ENCODE measurements at places on chromosomes 1 and 21.
A peak's percentile ranks its signal among the peaks of the same experiment; 100 is the strongest.

DNA sequence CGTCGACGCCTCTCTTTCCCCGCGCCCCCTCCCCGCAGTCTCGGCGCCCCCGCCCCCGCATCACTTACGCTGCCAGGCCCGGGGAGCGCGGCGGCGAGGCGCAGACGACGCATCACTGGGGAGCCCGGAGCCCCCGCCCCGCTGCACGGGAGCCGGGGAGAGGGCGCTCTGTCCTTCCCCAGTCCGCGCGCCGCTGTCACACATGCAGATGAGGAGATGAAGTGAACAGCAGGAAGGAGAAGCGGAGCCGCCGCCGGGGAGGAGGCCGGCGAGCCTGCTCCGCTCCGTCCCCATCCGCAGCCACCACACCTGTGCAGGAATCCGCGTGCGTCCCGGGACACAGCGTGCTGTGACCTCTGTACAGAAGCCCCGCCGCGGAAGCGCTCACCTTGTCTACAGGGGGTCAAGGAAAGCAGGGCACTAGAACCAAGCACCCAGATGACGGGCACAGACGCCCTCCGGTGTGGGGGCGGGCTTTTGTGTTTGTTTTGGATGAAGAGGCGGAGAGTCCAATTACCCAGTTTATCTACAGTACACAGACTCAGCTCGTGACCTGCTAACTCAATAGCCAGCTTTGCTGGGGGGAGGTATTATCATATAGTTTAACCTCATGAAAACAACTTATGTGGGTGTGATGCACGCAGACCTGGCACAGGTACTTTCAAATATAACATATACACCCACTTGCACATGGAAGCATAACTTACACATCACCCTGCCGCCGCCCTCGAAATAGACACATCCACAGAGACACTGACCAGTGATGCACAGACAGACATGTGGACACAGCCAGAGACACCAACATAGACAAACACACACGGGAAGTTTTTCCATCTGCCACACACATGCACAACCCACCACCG is 12.4 kb downstream of the KLHDC8A start:
- DNase-seq = peak; percentile 18

GRCh38 chr1:161070761-161071160 is 1.1 kb upstream of the ARHGAP30 start:
- DNase-seq = no peak

- DNase-seq = no peak
These were observed 63.6 kb upstream of the DENND1B start for GRCh38 chr1:197838836-197839235.

DNA sequence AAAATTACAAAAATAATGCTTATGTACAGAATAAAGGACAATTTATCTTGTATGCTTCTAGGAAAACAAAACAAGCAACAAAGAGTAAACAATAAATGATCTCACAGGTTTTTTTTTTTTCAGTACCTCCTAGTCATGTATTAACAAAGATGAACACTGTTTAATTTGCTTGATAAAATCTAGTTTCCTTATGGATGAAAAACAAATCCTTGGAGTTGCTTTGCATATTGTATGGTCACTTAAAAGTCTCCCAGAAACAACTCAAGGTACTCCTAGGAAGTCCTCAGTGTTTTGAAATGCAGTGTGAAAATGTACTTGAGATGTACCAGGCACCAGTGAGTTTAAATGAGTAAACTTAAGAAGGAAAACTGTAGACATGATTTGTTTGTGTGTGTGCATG is 686.0 kb upstream of the BRINP3 start:
- DNase-seq = no peak

GRCh38 chr1:223269006-223269405 is 95.0 kb downstream of the SUSD4 start:
- no peak for DNase-seq

DNA sequence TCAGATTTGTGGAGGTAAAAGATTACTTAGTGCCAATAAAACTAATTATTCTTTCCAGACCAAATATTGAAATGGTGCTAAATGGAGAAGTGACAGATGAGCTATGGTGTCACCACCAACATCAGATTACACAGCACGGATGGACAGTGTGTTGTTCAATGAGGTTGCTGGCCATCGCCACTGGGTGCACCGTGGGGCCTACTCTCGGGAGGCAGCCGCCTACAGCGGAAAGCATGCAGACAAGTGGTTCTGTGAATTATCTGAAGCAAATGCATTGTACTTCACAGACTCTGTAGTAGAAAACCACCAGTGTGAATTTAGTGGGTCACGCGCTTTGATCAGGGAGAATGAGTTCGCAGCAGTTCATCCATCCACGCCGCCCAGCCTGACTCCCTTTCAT is 42.3 kb downstream of the GNG4 start:
- DNase-seq = no peak

DNA sequence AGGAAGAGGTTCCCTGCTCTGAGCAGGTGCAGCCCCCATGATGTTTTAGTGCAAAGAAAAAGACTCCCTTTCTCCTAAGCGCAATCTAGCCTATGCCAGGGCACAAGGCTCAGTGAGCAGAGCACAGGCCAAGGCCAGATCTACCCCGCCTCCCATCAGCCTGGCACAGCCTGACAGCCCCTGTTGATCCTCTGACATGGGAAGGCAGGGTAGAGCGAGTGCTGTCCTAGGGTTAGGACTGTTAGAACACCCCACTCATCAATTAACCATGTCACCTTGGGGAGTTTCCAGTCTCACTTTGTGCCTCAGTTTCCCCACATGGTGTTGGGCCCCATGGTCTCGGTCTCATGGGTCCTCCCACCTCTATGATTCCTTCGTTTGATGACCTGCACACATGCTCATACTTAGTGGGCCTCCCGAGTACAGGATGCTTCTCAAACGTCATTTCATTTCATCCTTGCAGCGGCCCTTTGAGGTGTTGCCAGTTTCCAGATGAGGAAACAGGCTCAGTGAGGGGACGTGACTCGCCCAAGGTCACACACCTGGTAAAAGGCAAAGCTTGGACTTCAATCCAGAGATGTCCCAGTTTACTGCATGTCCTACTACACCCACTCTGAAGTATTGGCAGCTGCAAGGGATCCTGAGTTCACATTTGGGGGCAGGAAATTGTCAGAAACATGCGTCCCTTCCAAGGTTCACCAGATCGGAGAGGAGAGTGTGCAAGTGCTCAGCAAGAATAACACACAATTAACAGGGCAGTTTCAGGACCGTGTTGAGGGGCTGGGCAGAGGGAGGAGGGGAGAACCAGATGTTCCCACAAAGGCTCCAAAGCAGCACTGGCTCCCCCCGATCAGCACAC is 213.3 kb downstream of the TRABD2B start:
- no peak for DNase-seq

DNA sequence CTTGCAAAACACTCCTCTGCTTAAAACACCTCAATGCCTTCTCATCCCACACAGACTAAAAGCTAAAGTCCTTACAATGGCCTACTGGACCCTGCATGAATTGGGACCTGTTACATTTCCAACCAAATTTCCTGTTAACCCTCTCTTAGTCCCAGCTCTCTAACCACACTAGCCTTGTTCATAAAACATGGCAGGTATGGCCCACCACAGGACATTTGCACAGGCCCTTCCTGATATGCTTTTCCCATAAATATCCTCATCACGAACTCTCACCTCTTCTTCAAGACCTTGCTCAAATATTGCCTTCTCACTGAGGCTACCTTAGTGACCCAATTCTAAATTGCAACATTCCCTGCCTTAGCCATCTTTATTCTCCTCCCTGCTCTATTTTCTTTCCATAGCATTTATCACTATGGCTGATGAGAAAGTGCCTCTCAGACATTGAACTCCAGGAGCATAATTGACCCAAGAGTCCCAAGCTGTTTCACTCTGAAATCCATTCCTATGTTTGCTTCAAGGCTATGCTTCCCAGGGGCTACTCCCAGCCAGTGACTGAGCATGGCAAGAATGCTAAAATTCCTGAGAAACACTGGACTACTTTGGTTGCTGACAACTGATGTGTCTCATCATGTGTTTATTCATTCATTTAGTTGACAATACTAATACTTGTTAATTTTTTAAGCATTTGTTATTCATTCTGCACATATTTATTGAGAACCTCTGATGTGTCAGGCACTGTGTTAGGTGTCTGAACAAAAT is 2.7 kb upstream of the PALMD start:
- DNase-seq = no peak

GRCh38 chr21:34020983-34021553 is 52.3 kb upstream of the MRPS6 start:
- no peak for DNase-seq

DNA sequence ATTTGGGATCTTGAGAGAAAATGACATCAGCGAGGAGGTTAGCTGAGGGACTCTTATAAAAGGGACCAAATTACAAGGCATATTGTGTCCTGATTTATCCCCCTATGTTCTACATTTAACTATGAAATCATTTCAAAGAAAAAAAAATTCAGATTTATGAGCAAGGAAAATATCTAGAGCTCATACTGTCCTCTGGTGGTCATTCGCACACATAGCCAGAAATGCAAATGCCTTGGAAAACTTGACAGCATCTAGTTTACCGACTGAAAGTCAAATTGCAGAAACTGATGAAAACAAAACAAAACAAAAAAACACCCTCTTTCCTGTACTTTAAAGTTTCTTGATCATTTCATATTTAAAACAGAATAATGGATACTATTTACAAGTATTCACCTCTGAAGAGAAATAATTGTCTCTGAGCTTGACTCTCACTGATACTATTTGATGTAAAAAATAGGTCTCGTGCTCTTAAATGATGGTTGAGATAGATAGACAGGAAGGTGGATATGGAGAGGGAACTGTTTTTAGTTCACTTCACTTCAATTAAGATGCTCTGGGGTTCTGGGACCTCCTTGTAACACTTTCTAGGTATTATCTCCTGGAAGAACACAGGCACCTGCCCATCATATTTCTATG is 253.8 kb downstream of the PCP4 start:
- no peak for DNase-seq

GRCh38 chr1:107750364-107750959 is 214.5 kb downstream of the VAV3 start:
- no peak for DNase-seq

GRCh38 chr1:194060481-194060880 is 874.1 kb upstream of the B3GALT2 start:
- DNase-seq = no peak

DNA sequence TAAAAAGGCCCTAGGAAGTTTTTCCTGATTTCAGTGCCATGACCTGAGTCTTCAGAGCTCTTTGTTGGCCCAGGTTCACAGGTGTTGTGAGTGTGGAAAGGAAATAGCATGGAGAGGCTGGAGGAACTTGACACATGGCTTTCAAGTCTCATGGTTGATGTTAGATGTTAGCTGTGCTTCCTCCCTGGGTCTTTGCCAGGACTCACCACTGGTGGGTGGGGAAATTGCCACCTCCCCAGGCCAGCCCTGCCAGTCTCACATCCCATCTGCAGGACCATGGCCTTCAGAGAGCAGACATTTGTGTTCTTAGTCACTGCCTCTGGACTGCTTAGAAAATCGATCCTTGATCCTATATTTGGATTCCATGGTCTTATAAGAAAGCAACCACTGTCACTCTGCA is 383.2 kb downstream of the DISC1 start:
- DNase-seq = no peak

GRCh38 chr1:30188999-30189398 is 534.4 kb downstream of the MATN1 start:
- no peak for DNase-seq

DNA sequence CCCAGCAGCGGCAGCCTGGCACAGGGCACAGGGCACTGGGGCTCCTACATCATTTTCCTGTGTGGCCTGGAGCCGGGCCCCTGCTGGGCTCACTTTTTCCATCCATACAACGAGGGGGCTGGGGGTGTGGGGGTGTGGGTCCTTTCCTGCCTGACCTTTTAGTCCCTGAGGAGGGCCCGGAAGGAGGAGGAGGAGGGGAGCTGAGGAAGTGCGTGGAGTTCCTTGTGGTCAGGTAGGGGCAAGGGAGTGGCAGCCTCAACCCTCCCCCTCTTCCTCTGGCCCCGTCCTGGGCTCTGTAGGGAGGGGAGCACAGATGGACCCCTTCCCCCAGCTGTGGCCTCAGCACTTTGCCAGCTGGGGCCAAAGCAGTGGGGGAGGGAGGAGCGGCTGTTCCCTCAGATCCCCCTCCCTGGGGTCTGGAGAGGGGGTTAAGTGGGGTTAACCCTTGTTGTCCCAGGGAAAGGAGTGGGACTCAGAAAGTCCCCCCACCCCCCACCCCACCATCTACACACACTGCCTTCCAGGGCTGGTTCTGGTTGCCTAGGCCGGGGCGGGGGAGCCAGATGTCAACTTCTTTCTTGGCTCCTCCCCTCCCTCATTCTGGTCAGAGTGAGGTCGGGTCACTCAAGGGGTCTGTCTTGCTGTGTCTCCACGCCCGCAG is 5.7 kb downstream of the NTRK1 start:
- DNase-seq = no peak

- DNase-seq = no peak
These were observed 2.6 kb downstream of the HFM1 start for GRCh38 chr1:91402023-91402422.

GRCh38 chr1:2099886-2100779 is 49.9 kb downstream of the PRKCZ start:
- DNase-seq = no peak

- DNase-seq = no peak
These were observed 14.0 kb downstream of the TNNT2 start for GRCh38 chr1:201363467-201363866.

- DNase-seq = no peak
These were observed 7.4 kb downstream of the CD247 start for GRCh38 chr1:167510881-167511280.

DNA sequence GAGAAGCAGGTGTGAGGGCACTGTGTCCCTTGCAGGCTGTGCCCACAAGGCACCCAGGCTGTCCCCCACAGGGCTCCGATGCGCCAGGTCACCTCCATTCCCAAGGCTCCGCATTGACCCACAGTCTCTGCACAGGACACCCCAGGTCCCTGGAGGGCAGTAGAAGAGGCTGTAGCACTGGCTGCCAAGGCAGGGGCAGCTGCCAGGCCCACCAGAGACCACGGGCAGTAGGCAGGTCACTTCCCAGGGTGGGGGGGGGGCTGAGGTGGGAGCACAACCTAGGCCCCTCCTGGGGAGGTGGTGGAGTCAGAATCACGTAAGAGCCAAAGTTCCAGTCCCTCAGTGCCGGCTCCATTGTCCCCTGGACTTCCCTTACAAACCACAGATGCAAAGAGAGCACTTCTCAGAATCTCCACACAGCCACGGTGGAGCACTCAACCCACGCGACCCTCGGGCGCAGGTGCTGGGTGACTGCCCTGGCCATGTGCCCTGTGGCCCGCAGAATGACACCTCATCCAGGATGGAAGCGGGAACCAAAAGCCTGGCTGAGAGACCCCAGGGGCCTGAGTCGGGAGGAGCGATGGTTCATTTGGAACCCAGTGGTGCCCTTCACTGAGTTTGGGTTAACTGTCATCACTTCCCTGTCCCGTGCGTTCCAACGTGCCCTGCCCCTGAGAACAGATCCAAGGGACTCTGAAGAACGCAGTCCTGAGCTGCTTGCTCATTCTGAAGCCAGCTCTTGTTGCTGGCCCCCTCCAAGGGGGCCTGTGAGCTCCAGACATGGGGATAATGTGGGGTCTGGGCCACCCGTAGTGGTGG is 69.7 kb upstream of the PDE9A start:
- no peak for DNase-seq

All from stimulated activated CD8-positive, alpha-beta memory T cell treated with anti-CD3 and anti-CD28 coated beads, Interleukin-15, amount 100 ng/mL, for 4 hours (primary cell).